ENCODE measurements at places on chromosomes 5 and 9.

- no peak for DNase-seq
Observed at GRCh38 chr9:126670270-126670669, 56.5 kb downstream of the LMX1B start.

GRCh38 chr5:856531-857425 lies 6.0 kb upstream of the ZDHHC11 start:
- no peak for DNase-seq

DNA sequence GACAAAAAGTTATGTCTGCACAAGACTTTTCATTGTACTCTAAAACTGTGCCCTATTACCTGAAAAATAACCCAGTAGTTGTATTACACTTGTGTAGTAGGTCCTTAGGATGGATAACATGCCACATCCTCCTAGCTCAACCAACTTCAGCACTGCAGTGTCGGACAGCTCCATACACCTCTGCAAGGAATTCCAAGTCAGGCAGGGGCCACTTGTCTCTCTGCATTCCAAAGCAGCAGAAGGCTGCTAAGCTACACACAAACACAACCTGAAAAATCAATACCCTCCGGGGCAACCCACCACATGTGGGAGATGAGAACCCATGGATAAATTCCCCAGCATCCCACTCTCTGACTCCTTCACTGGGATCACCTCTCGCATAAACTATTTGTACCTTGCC lies 50.2 kb downstream of the MED10 start:
- DNase-seq = no peak

DNA sequence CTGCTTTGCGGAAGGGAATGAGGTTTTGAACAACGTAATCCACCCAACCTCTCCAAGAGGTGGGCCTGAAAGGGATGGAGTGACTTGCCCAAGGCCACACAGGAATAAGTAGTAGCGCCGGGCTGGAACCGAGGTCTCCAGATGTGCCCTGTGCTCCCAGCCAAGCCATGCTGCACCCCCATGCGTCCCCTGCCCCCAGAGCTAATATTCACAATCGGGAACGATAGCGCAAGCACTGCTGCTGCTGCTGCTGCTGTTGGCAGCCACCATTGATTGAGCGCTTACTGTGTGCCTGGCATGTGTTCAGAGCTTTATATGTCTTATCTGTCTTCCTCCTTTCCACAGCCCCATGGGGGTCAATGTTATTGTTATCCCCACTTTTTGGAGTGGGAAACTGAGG lies 43.9 kb downstream of the AMBP start:
- DNase-seq = no peak

- no peak for DNase-seq
Observed at GRCh38 chr5:55140908-55141665, 18.9 kb upstream of the GPX8 start.

DNA sequence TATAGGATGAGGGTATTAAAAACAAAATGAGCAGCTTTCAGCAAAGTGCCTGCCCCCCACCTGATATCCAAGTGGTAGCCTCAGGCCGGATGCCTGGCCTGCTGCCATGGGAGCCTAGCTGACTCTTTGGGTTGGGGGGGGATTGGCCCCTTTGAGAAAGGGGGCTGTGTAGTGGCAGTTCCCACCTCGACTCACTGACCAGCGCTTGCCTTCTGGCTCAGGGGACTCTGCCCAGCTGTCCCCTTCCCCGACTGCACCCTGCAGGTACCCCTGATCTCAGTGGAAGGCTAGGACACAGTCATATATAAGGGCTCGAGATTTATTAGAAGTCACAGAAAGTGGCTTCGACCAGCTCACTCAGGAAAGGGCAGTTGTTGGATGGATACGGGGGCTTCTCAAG lies 1.5 kb upstream of the NEUROG1 start:
- DNase-seq = no peak

DNA sequence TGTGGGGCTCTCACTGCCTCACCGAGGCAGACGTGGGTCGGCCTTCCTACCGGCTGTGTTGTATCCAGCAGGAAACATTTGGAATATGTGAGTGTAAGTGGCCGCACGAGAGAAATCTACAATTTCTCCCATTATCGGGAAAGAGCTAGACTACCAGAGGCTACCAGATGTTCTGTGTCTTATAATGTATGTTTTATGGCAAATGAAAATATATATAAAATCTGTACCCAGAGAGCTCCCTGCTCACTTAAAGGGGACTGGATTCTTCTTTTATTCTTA lies 69.5 kb upstream of the PITX1 start:
- no peak for DNase-seq
